ENCODE measurements at places on chromosomes 13 and 19. TPM values are rescaled to one million over a fixed set of nuclear protein-coding genes. Genes with fewer than 3 reads are reported as not detected.

USHBP1 gene
- total RNA-seq = 11.3 TPM

FPR3 gene
- total RNA-seq = 44.5 TPM

LAIR1 gene
- 63.8 TPM for total RNA-seq

ACP7 gene
- not detected for total RNA-seq

SPRED3 gene
- total RNA-seq = 2.2 TPM

ALG11 gene
- total RNA-seq = 28.2 TPM

TNNI3 gene
- total RNA-seq = not detected

ZNF439 gene
- total RNA-seq = 2.3 TPM

DNAJC3 gene
- total RNA-seq = 55.1 TPM

CPT1C gene
- 7.2 TPM for total RNA-seq

RFPL4A gene
- total RNA-seq = not detected

WTIP gene
- 25.3 TPM for total RNA-seq

ZMYM2 gene
- 74.2 TPM for total RNA-seq

KIR2DL1 gene
- not detected for total RNA-seq

NLRP5 gene
- not detected for total RNA-seq

DCT gene
- 0.26 TPM for total RNA-seq

SLC46A3 gene
- total RNA-seq = 17.9 TPM

PDX1 gene
- not detected for total RNA-seq

ZNF667 gene
- total RNA-seq = 3.4 TPM

ZNF628 gene
- 9.7 TPM for total RNA-seq

SIGLEC5 gene
- 2.2 TPM for total RNA-seq

FRY gene
- total RNA-seq = 31.8 TPM

UGGT2 gene
- total RNA-seq = 32.4 TPM

RCBTB2 gene
- total RNA-seq = 11.8 TPM

MYH14 gene
- total RNA-seq = 26.4 TPM

CBLC gene
- not detected for total RNA-seq

FCER2 gene
- 0.67 TPM for total RNA-seq

TGFBR3L gene
- total RNA-seq = not detected

ZNF823 gene
- 6.8 TPM for total RNA-seq

ZNF14 gene
- 3.1 TPM for total RNA-seq

SHANK1 gene
- 0.74 TPM for total RNA-seq

ADAMTSL5 gene
- total RNA-seq = 1.8 TPM

DKKL1 gene
- not detected for total RNA-seq

IRGC gene
- not detected for total RNA-seq

NCR1 gene
- 0.51 TPM for total RNA-seq

MISP gene
- total RNA-seq = 0.67 TPM

LYPD5 gene
- 2.0 TPM for total RNA-seq

PSG7 gene
- not detected for total RNA-seq

CTXN1 gene
- total RNA-seq = 0.96 TPM

SSBP4 gene
- 63.3 TPM for total RNA-seq

SPACA4 gene
- total RNA-seq = not detected

FBXO17 gene
- 28.4 TPM for total RNA-seq
